ENCODE measurements at places on chromosomes 5 and 9. TPM values are rescaled to one million over a fixed set of nuclear protein-coding genes. Genes with fewer than 3 reads are reported as not detected.

SLC36A3 gene
- total RNA-seq, result not detected

C9orf43 gene
- 0.83 TPM for total RNA-seq

TRPM6 gene
- total RNA-seq, result 0.18 TPM

PCDHA9 gene
- total RNA-seq, result 0.30 TPM

DBH gene
- 3.9 TPM for total RNA-seq

MCTP1 gene
- 6.4 TPM for total RNA-seq

TERT gene
- total RNA-seq, result not detected

OMD gene
- total RNA-seq, result 2.4 TPM

QRFP gene
- total RNA-seq, result not detected

EIF4EBP3 gene
- total RNA-seq, result 50.2 TPM

CCDC183 gene
- total RNA-seq, result 1.7 TPM

ANGPTL2 gene
- total RNA-seq, result 12.2 TPM

ZNF618 gene
- 16.0 TPM for total RNA-seq

Data from adrenal gland (tissue), 19 donors.